ENCODE measurements at places on chromosomes 7 and 10. TPM values are rescaled to one million over a fixed set of nuclear protein-coding genes. Genes with fewer than 3 reads are reported as not detected.

DNA sequence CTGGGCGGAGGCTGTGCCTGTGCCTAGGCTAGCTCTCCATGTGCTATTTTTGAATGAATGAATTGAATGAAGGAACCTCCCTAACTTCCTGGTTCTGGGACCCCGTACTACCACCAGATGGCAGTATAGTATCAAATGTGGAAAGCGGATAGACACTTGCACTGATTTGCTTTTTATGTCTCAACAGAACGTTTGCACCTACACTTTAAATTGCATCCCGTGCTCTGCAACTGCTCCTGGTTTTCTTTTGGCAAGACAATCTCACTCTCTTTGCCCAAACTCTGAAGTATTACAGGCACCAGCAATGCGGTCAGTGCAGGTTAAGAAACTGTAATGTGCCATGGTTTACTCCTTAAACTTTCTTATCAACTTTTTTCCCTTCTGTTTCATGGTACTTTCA, 6.5 kb downstream of the FZD8 start:
- peak; percentile 60 for DNase-seq

- DNase-seq = no peak
Observed at GRCh38 chr7:112147793-112148361, 58.3 kb downstream of the DOCK4 start.

GRCh38 chr10:130230036-130230435, 93.8 kb downstream of the GLRX3 start:
- no peak for DNase-seq

- no peak for DNase-seq
Observed at GRCh38 chr10:88232983-88233543, 350.1 kb downstream of the RNLS start.

The ALKBH4 gene
- total RNA-seq = 10.4 TPM

The CRTAC1 gene
- not detected for total RNA-seq

All from HFFc6 (cell line).